HAP-1 (cell line): ENCODE measurements at places on chromosomes 1 and 21.

DNA sequence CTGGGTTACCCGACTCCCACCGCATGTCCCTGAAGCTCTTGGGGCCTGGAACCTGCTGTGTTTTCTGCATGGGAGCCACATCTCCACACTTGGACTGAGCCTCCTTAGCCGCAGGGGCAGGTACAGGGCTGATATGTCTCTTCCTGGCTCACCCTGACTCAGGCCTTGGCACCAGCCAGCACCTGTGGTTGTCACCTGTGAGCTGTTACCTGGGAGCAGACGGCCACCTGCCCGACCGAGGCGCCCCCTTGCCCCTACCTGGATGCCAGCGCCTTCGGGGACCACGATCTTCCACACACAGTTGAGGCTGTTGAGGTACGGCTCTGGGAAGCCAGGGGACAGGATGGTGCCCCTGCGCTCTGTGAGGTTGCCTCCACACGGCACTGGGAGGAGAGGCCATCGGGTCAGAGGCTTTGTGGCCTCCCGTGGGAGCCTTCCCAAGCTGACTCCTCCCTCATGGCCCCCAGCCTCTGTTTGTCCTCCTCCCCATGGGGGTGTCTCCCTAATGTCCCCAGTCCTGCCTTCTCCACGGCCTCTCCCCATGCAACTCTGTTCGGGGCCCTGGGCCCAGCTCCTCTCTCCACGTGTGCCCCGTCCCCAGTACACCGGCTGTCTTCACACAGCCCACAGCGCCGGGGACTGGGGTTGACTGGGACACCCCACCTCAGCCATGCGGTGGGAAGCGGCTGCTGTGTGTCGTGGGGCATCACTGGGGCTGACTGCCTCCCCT lies 152.0 kb downstream of the ZSCAN20 start:
- DNase-seq: no peak

GRCh38 chr1:225674381-225674780 lies 21.5 kb upstream of the ENAH start:
- no peak for DNase-seq

GRCh38 chr21:38667291-38667870 lies 138.3 kb upstream of the ETS2 start:
- DNase-seq: no peak

- DNase-seq: no peak
Observed at GRCh38 chr1:54611621-54612020, 11.7 kb downstream of the FAM151A start.

DNA sequence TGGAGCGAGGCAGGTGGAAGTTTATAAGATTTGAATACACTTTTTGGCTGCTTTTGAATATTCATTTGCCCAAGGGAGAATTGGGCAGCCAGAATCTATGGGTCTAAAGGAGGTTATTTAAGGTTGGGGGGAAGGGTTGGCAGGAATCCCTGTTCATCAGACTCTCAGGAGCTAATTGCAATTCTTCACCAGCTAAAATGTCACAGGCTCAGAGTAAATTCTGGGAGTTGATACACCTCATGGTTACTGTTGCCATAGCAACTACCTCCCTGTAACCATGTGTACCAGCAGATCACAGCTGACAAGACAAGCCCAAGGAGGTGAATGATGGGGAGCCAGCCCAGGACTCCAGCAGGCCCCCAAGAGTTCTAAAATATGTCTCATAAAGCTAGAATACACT lies 75.5 kb downstream of the CAMK2N1 start:
- no peak for DNase-seq

DNA sequence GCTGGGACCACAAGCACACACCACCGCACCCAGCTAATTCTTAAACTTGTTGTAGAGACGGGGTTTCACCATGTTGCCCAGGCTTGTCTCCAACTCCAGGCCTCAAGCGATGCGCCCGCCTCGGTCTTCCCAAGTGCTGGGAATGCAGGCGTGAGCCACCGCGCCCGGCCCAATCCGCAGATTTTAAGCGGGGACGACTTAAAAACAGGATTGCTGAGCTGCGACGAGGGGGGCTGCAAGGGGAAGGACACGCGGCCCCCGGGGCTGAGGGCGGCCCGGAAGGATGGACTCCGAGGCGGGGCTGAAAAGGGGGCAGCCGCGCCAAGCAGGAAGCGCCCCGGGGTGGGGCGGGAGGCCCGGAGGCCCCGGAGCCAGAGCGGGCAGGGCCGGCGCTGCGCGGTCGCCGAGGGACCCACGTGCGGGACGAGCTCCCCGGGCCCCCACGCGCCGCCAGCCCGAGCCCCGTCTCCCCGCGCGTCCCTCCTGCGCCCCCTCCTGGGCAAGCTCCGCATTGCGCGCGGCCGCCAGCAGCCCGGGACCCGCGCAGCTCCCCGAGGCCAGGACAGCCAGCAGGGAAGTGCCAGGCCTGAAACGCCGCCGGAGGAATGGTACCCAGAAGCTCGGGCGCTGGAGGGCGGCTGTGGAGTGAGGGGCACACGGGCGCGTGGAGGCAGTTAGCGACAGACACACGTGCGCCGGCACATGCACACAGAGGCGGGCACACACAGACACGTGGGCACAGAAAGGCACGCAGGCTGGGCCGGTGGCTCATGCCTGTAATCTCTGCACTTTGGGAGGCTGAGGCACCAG lies 5.5 kb upstream of the PRKCZ start:
- peak; percentile 44 for DNase-seq
